ENCODE measurements at places on chromosomes 12 and 14. TPM values are rescaled to one million over a fixed set of nuclear protein-coding genes. Genes with fewer than 3 reads are reported as not detected.

CISTR gene
- total RNA-seq, result not detected

ASCL1 gene
- not detected for total RNA-seq

TSHR gene
- not detected for total RNA-seq

LRRK2 gene
- total RNA-seq, result 1.1 TPM

ADCY4 gene
- total RNA-seq, result 1.7 TPM

TAS2R10 gene
- total RNA-seq, result 0.24 TPM

KERA gene
- not detected for total RNA-seq

CLEC4C gene
- total RNA-seq, result not detected

KRT79 gene
- 0.21 TPM for total RNA-seq

AQP6 gene
- not detected for total RNA-seq

ATXN2 gene
- total RNA-seq, result 5.1 TPM

PDE3A gene
- total RNA-seq, result not detected

LHX5 gene
- 0.24 TPM for total RNA-seq

INF2 gene
- total RNA-seq, result 63.9 TPM

INHBC gene
- total RNA-seq, result not detected

INHBE gene
- total RNA-seq, result 0.96 TPM

RFX4 gene
- total RNA-seq, result not detected

SINHCAF gene
- 342 TPM for total RNA-seq

DACT1 gene
- total RNA-seq, result not detected

KLRC2 gene
- total RNA-seq, result not detected

RD3L gene
- not detected for total RNA-seq

GYS2 gene
- not detected for total RNA-seq

RFLNA gene
- total RNA-seq, result 12.0 TPM

KCNJ8 gene
- 0.48 TPM for total RNA-seq

CLEC6A gene
- total RNA-seq, result not detected

TMEM30B gene
- total RNA-seq, result 20.5 TPM

HOXC12 gene
- not detected for total RNA-seq

RAD9B gene
- 0.21 TPM for total RNA-seq

GXYLT1 gene
- 8.9 TPM for total RNA-seq

ATP2A2 gene
- 141 TPM for total RNA-seq

TRAFD1 gene
- 28.8 TPM for total RNA-seq

TMPRSS12 gene
- total RNA-seq, result not detected

RERGL gene
- not detected for total RNA-seq

ABHD12B gene
- total RNA-seq, result not detected

LALBA gene
- total RNA-seq, result not detected

PLCZ1 gene
- not detected for total RNA-seq

ACSM4 gene
- total RNA-seq, result not detected

PRDM4 gene
- 28.9 TPM for total RNA-seq

Data from tracheal epithelial cell (primary cell).